ENCODE measurements at places on chromosomes 4 and X.
A peak's percentile ranks its signal among the peaks of the same experiment; 100 is the strongest.

- no peak for DNase-seq
Observed at GRCh38 chrX:15399962-15400391, 15.8 kb upstream of the VEGFD start.

GRCh38 chr4:16824278-16824806 is 74.1 kb downstream of the LDB2 start:
- DNase-seq, result no peak

- DNase-seq, result peak; percentile 46
Observed at GRCh38 chrX:32448320-32448719, 763.0 kb downstream of the DMD start.

DNA sequence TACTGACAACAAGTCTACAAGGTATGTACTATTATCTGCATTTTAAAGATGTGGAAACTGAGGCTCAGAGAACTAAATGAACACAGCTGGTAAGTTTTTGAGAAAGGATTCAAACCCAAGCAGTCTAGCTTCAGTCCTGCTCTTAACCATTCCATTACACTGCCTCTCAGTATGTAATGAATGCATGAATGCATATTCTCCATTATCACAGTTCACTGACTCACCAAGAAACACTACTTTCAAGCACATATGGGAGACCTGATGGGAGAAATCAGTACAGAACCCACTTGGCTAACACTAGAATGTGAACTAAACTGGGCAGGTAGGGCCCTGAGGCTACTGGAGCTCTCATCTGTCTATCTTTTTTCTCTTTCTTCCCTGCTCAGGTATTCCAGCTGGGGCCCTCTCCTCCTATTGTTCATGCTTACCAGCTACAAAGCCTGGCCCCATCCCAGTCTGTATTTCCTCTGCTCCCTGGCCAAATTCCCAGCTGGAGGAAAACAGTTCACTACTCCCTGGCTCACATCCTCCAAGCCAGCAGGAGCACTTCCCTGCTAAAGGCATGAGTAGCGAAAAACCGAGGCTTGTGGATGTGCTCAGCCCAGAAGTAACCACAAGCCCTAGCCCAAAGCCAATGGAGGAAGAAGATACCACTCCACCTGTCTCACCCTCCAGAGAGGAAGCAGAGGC is 178.2 kb upstream of the ARHGEF9 start:
- DNase-seq, result no peak

- DNase-seq, result no peak
Observed at GRCh38 chr4:45692131-45692735, 431.6 kb downstream of the GABRG1 start.

GRCh38 chr4:65367306-65367705 is 303.0 kb downstream of the EPHA5 start:
- no peak for DNase-seq

GRCh38 chrX:150411656-150412055 is 48.5 kb downstream of the MAMLD1 start:
- DNase-seq, result no peak

DNA sequence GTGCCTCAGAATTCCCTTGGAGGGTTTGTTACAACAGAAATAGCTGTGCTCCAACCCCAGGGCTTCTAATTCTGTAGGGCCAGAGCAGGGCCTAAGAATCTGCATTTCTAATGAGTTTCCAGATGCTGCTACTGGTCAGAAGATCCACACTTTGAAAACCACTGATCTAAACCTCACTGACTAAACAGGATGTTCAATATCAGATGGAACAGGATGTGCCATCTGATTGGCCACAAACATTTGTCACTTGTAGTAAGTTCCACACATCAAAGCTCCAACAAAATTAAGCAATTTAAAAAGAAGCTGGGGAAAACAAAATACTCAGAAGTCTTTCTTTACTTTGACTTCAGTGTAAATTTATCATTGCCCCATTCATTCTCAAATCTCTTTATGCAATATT is 14.3 kb downstream of the CASK start:
- DNase-seq, result no peak

GRCh38 chrX:20361890-20362262 is 95.2 kb upstream of the RPS6KA3 start:
- DNase-seq, result no peak

DNA sequence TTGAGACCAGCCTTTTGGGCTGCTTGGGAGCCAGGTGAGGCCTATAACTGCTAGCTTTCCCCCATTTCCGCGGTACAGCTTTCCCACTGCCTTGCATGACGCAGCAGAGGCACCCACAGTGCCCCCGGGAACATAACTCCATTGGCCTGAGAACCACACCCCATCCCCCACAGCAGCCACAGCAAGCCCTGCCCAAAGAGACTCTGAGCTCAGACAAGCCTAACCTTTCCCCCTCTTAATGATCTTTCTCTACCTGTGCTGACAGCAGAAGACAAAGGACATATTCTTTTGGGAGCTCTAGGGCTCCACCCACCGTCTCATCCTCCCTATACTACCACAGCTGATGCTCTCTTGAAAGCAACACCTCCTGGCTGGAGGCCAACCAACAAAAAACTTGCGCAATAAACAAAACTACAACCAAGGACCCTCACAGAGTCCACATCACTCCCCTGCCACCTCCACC is 114.8 kb downstream of the FANCB start:
- no peak for DNase-seq

DNA sequence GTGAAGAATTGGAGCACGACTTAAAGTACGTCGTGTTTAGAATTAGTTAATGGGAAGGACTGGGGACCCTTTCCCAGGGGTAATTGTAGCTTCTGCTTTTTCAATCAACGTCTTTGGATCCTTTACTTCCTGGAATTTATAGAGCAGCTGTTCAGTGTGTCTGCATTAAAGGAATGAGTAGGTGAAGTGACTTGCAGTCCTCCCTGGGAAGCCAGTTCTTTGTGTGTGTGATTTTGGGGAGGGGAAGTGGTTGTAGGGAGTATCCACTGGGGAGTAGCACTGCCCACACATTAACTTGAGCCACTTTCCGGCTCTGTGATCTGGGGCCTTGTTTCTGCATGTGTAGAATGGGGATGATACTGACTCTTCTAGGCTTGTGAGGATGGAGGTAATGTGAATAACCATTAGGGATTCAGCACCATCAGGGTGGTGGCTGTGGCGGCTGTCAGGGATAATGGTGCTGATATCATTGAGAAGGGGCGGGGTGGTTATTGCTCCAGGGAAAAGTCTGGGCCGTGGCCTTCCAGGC is 54.7 kb downstream of the TMEM131L start:
- DNase-seq, result no peak

- DNase-seq, result no peak
Observed at GRCh38 chr4:41154814-41155177, 59.5 kb downstream of the APBB2 start.

GRCh38 chrX:39619182-39620009 is 478.4 kb downstream of the BCOR start:
- DNase-seq, result no peak

DNA sequence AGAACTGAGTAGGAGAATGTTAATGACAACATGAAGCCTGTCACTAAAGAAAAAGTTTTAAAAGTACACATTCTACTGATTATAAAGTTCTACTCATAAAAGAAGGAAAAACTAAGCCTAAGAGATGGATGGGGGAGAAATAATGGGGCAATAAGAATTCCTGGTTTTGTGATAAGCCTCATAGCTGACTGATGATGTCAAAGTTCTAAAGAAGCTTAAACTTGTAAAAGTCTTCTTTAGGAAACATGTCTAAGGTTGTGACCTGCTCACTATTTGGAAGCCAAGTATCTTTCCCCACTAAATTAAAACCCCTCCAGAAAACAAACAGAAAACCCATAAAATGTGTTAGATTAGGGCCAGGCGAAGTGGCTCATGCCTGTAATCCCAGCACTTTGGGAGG is 232.9 kb upstream of the GIMD1 start:
- DNase-seq, result no peak

DNA sequence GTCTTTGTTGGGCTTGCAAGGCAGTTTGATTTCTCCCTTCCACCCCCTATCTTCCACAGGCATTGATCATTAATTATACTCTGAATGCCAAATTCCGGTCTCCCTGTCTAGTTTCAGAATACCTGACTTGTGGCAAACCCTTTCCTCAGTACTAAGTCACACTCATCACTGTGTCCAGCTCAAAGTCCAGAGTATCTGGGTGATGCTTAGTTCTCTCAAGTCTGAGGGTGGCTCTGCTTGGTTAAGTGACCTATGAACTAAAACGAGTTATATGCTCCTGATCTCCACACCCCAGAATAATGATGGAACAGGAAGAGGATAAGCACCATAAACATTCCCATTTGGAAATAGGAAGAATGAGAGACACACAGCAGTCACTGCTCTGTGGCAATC is 6.5 kb downstream of the SMIM9 start:
- no peak for DNase-seq

DNA sequence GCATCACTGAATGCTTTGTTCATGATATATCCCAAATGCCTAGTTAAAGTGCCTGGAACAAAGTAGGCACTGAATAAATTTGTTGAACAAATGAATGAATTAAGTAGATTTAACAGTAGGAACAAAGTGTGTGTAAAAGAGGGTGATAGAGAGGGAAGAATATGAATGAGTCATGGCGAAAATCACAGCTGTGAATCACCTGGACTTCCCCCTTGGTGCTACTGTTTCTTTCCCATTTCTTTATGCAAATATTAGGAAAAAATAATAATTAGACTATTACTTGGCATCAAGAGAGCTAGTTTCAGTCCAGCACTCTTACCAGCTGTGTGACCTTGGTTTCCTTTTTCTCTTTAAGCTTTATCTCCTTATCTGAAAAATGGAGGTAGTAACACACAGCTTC is 9.2 kb downstream of the SPIN3 start:
- no peak for DNase-seq

DNA sequence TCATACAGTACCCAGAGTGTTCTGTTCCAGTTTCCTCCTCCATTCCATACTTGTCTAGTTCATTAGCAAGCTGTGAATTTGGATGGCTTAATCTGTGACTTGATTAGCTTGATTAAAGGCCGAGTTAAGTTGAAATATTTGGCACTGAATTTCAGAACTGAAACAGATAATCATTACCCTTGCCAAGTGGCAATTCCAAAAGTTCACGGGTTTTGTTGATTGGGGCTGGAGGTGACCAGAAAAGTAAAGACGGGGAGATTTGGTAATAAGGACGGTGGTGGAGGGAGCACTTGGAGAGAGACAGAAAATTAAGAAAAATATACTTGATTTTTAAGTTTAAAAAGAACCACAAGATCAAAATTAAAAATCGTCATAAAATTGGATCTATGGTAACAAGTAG is 21.9 kb upstream of the KLHL2 start:
- no peak for DNase-seq

- DNase-seq, result no peak
Observed at GRCh38 chrX:75673468-75673867, 111.6 kb downstream of the MAGEE2 start.

DNA sequence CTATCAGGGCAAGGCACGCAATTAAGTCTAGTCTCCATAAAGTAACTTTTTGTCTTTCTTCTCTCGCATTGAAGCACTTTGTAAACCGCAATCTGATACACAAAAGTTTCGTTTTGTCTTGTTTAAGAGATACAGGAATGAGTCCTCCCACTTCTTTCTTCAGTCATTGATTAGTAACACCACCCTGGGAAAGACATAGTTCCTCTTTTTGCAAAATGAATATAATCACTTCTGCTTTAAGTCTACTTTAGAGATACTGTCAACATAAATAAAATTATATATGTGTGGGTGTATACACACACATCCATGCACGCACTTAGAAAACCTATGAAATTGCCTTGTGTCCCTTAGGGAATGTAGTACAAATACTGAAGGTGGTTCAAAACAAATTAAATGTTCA is 11.7 kb downstream of the COQ2 start:
- DNase-seq, result no peak

DNA sequence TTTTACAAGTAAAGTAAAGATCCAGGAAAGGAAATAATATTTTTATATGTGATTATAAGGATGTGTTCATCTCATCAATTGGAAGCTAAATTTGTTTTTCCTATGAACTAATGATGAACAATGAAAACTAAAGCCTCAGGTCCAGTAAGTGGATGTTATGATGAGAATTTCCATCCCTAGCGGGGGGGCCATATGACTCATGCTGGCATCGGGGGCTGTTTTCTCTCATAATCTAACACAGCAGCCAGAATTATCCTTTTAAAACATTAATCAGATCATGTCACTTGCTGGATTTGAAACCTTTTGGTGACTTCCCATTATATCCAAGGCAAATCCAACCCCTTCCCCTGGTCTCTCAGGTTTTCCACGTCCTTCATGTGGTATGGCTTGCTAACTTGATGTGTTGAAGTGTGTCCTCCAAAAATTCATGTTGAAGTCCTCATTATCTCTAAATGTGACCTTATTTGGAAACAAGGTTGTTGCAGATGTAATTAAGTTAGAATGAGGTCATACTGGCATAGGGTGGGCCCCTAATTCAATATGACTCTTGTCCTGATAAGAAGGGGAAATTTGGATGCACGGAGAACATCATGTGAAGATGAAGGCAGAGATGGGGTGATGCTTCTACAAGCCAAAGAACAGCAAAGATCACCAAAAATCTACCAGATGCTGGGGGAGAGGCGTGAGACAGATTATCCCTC is 96.8 kb downstream of the AKAP4 start:
- DNase-seq, result no peak

GRCh38 chrX:124378643-124379042 is 32.3 kb downstream of the SH2D1A start:
- no peak for DNase-seq

GRCh38 chr4:74368596-74368995 is 3.7 kb downstream of the EREG start:
- no peak for DNase-seq

DNA sequence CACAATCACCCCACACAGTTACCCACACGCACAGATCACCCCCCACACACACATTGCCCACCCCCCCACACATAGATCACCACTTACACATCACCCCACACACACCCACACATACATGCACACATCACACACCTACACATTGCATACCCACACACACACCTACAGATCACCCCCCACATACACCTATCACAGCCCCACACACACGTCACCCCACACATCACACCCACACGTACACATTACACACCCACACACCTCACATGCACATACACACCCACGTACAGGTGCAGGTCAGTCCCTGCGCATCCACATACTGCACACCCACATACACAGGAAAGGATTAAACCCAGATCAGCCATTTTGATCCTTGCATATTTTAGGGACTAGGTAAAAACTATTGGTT is 15.3 kb upstream of the TADA2B start:
- DNase-seq, result no peak

DNA sequence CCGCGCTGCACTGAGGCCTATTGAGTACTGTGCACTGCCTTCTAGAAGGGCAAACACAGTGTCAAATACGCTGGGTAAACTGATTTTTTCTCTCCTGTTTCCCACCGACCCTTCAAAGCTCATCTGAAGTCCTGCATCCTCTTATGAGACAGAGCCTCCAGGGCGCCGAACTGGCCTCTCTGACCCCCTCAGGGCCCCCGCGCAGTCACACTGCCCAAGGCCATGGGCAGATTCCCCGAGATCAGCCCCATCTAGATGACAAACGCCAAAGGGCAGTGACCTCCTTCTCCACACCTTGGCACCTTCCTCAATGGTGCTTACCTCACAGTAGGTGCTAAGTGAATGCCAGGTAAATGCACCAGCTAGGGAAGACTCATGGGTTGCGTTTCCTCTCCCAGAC is 34.4 kb downstream of the CHST7 start:
- no peak for DNase-seq

GRCh38 chr4:6561173-6561516 is 13.8 kb upstream of the MAN2B2 start:
- no peak for DNase-seq
